Pulmonary artery endothelial cell (primary cell): ENCODE measurements at places on chromosomes 3 and 15.

DNA sequence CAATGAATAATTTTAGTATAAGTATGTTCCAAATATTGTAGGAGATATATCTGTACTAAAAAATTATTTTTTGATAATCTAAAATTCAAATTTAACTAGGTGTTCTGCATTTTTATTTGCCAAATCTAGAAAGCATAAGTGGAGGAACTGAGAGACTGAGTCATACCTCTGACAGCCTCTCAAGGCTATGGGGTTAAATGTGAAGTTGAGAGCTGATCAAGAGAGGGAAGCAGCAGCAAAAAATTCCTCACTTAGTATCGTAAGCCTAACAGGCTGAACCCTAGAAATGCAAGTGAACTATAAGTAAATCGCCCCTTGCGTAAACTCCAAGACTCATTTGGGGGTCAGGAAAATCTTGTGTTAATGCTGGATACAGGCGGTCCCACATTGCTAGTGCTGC lies 12.8 kb upstream of the TOPAZ1 start:
- no peak for DNase-seq

- no peak for DNase-seq
These were observed 35.1 kb downstream of the USP3 start for GRCh38 chr15:63539521-63539920.

GRCh38 chr15:69793781-69794451 lies 303.8 kb downstream of the TLE3 start:
- no peak for DNase-seq

GRCh38 chr3:176967522-176967921 lies 229.8 kb downstream of the TBL1XR1 start:
- DNase-seq = no peak

DNA sequence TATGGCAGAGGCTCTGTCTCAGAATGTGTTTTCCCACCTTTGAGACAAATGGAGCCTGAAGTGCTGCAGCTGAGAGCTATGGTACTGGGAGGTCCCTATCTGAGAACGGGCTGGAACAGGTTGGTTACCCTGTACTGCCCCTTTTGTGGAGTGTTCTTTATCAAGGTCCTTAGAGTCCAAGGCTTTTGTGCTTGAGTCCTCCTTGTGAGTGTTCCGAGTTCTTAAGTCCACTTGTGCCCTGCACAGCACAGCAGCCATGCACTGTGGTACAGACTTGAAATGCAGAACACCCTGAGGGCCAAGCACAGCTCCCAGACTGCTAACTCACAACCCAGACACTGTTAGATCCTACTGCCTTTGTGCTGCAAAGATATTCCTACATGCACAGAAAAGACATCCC lies 67.8 kb downstream of the ARHGAP31 start:
- no peak for DNase-seq

GRCh38 chr3:50290161-50290641 lies 2.0 kb downstream of the IFRD2 start:
- DNase-seq = no peak

- no peak for DNase-seq
These were observed 61.1 kb downstream of the FNDC3B start for GRCh38 chr3:172100482-172100881.

DNA sequence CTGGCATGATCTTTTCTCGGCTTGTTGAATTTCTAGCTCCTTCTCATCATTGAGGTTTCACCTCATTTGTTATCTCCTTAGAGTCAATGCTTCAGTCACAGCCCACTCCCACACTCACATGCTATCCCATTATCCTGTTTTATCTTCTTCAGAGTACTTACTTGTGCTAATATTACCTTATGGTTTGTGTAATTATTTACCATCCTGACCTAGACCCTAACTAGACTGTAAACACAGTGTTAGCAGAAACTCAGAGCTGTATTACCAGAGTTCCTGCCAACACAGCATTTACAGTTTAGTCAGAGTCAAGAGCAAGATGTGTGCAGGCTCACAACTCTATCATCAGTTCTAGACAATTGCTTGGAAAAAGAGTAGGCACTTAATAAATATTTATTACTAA lies 144.7 kb downstream of the OTOL1 start:
- no peak for DNase-seq

- no peak for DNase-seq
These were observed 123.9 kb downstream of the IL20RB start for GRCh38 chr3:137081711-137082110.

DNA sequence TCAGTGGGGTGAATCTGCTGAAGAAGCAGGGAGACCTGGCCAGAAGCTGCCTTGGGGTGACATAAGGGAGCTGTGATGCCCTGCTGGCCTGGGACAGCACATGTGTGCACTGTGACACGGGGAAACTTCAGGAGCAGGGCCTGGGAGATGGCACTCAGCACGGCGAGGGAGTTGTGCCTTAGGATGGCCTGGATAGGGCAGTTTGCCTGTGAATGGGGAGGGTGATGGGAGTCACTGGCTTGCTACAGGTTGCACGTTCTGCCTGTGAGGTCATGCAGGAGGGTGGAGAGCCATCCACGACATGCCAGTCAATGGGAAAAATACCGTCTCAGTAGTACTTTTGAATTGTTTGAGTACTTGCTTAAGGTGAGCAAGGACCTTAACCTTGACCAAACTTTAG lies 76.8 kb upstream of the UBE3A start:
- no peak for DNase-seq

- peak; percentile 26 for DNase-seq
These were observed at the start of gene CCDC71 for GRCh38 chr3:49165771-49166751. CCDC71 (minus strand) TSS chr3:49166331; CDS start chr3:49164208, 2,123 bp downstream.

DNA sequence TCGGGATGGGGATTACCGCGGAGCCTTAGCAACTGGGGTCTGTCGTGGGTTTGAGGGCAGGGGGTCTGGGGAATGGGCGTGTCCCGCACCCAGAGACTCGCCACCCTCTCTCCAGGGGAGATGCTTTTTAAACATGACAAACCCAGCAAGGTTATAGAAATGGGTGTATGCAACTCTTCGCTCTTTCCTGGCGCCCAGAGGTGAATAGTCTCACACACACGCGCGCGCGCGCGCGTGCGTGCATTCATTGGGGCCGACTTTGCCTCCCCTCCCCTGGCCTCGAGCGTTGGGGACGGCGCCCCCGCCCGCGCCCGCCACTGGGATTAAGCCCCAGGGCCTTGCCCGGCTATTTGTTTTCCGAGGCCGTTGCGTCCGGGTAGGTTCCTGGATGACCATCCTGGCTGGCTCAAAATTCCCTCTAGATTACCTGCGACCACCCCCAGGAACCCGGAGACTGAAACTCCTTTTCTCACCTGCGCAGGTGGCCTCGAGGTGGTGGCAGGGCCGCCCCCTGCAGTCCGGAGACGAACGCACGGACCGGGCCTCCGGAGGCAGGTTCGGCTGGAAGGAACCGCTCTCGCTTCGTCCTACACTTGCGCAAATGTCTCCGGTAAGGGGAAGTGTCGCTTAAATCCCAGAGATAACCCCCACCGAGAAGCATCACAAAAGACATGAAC lies 777 bp downstream of the GPR160 start:
- DNase-seq = no peak

GRCh38 chr3:195583831-195584542 lies at the start of gene APOD:
APOD (minus strand) TSS chr3:195583940; CDS start chr3:195579461, 4,479 bp downstream.
- no peak for DNase-seq

DNA sequence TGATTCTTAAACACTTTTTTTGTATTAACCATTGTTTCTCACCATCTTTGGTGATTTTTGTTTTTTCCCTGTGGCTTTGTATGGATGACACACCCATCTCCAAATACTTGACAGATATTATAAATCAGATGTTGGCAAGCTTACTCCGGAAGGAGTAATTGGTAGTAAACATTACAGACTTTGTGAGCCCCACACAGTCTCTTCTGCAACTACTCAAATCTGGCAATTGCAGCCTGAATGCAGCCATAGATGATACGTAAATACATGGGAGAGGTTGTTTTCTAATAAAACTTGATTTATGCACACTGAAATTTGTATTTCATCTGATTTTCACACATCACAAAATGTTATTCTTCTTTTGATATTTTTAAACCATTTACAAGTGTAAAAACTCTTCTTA lies 331.5 kb downstream of the ARPP21 start:
- no peak for DNase-seq

DNA sequence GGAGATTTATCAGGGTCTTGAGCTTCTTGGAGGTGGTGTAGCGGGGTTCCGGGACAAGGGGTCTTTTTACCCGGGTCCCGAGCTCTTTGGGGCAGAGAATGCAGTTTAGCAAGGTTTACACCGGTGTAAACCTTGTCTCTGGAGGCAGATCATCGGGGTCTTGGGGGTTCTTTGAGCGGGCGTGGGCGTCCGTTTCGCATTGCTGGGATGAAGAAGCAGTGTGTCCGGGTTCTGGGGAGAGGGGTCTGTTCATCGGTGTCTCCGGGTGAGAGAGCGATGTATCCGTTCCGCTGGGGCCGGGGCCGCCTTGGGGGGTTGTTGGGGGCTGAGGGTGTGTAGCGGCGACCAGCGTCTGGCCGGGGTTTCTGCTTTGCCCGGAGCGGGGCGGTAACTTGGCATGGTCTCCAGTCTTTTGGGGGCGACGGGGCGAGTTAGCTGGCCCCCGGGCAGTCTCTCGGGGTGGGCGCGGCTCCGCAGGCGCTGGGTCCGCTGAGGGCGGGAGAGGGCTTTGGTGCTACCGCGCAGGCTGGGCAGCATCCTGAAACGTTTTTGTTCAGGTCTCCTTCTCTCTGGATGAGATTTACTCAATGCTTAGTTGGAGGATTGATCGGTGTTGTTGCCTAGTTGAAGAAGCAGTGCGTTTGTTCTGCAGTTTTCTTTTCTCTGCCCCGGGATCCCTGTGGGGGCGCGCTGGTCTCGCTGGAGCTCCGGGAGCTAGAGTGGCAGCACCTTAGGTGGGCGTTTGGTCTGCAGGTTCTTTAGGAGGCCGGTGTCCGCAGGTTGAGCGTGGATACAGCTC lies 843 bp downstream of the GLCE start:
- DNase-seq = no peak

DNA sequence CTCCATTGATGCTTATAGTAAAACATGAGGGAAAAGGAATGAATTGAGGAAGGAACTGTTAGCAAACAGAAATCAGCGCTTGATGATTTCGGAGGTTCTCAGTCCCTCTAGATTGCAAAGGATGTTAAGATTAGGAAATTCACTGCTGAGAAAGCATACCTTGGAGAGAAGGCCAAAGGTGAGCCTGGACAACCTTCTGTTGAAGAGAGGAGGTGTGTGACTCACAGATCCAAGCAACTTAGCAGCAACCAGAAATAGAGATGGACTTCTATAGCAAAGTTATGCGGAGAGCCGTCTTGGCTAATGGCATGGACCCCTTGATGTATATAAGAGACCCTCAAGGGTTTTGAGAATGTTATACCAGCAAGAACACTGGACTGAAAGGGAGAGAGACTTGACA lies 114.3 kb downstream of the EEFSEC start:
- no peak for DNase-seq

DNA sequence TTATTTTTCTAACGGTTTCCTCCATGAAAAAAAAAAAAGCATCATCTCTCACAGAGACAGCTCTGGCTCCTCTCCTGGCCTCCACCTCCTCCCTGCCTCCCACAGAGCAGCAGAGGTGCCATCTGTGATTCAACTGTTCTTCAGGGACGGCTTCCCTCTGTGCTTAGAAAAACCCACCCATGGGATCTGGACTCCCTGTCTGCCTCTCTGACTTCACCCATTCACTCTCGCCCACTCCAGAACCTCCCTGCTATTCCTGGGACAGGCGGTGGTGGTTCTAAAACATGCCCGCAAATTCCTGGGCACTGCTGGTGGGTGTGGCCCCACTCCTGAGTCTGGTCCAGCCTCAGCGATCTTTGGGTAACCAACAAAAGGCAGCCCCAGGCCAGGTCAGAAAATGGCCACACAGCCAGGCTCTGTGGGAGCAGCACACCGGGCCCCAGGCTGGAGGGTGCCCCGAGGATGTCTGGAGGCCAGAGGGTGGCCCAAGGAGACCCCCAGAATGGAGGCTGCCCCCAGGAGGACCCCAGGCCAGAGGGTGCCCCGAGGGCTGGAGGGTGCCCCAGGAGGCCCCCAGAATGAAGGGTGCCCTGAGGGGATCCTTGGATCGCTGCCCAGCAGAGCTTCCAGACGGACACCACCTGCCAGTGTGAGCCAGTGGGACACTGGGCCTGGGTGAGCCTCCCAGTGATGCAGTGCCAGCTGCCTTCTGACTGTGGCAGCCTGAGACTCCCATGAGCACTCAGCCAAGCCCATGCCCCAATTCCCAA lies 2.6 kb upstream of the CHST13 start:
- DNase-seq = no peak

DNA sequence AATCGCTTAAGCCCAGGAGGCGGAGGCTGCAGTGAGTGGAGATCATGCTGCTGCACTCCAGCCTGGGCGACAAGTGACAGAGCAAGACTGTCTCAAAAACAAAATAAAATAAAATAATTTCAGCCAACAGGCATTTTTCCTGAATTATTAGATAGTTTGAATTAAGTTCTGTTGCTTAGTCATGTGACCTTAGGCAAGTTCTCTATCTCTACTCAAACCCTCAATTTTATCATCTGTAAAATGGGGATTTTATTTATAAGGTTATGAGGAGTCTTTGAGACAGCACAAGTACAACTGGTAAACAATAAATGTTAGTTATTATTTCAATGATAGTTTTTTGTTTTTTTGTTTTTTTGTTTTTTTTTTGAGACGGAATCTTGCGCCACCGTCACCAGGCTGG lies 13.0 kb downstream of the SQOR start:
- DNase-seq = no peak

GRCh38 chr3:177977381-177978158 lies 558.7 kb upstream of the KCNMB2 start:
- DNase-seq = no peak

GRCh38 chr3:127266186-127266585 lies 21.7 kb downstream of the PRR20G start:
- DNase-seq = no peak

GRCh38 chr3:128863560-128863959 lies 15.9 kb upstream of the ACAD9 start:
- DNase-seq = no peak

- no peak for DNase-seq
These were observed 937.2 kb downstream of the FHIT start for GRCh38 chr3:60313951-60314461.

- no peak for DNase-seq
These were observed 969 bp upstream of the DNAJC19 start for GRCh38 chr3:180990505-180990904.

DNA sequence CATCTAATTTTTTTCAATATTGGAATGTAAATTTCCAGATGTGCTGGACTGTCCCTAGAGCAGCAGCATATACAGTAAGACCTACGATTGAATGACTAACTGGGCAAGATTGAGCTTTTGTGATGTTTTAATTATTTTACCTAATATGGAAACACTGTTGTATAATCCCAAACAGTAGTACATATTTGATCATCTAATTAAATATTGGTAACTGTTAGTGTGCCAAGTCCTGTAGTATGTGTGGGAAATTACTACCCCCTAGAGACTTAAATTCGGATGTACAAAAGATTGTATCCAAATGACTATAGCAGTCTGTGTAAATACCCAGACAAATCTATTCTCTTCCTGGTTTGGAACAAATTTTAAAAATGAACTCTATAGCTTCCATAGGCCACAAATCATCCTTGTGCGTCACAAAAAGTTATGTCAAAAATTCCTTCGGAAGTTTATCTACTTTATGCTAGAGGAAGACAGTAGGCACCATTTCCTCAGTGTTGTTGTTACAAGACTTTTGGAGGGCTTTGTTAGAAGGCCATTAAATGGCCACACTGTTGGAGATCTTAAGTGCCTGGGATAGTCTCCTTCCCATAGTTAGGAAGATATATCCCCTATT lies 41.6 kb downstream of the NKIRAS1 start:
- no peak for DNase-seq
